ENCODE measurements at places on chromosomes 6 and 20.
A peak's percentile ranks its signal among the peaks of the same experiment; 100 is the strongest.

DNA sequence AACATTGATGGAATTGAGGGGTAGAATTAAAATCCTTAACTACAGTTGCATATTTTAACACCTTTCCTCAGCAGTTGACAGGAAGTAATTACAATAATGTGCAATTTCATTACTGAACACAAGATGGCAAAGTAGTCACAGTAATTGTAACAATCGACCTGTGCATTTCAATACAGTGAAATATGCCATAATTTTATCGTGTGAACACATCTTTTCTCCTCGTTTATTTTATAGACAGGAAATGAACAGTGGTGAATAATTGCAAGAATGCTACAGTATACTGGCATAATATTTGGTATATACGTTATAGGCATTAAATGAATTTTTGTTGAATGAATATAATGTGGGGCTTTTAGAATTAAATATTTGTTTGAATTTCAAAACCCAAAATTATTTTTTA lies 25.0 kb downstream of the CYB5R4 start:
- DNase-seq = no peak

GRCh38 chr6:16746401-16746800 lies 14.9 kb downstream of the ATXN1 start:
- DNase-seq = no peak

- DNase-seq = no peak
Measured at GRCh38 chr20:4896119-4896702, 105.1 kb downstream of the SLC23A2 start.

DNA sequence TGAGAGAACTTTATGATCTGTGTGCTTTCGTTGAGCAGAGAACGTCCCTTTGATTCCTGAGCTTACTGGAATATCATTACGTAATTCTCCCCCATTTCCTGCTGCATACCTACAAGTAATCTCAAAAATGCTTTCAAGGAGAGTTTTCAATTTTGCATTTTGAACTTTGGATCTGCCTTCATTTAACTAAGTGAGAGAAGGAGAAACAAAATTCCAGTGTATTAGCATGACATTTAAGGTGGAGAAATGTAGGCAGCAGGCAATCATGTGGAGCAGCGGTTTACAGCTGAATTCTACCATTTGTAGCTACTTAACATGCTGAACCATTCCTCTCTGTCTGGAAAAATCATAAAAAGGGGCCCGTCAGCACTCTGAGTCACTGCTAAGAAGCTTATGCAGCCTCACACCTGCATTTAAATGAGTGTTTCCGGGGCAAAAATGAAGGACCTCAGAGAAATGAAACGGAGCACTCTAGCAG lies 451.5 kb downstream of the PLCB1 start:
- no peak for DNase-seq

DNA sequence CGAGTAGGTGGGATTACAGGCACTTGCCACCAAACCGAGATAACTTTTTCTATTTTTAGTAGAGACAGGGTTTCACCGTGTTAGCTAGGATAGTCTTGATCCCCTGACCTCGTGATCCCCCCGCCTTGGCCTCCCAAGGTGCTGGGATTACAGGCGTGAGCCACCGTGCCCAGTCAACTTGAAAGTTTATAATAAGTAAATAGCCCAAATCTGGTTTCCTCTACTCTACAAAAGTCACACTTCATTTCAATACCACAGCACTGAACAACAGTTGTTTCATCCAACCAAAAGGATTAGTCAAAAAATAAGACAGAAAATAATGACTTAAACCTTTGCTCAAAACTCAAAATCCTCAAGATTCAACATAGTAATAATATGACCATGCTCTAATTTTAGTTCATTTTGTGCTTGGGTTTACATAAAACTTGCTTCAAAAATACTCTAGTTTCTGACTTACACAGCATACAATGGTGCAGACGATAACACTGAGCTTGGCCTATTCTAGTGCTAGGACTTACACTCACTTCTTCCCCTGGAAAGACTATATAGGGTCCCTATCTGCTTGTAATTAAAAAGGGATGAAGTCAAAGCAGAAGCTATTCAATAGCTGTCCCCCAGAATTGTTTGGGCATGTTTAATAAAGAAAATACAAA lies 56.7 kb downstream of the NT5E start:
- DNase-seq = no peak

- no peak for DNase-seq
Measured at GRCh38 chr6:124054034-124054433, 250.4 kb downstream of the NKAIN2 start.

DNA sequence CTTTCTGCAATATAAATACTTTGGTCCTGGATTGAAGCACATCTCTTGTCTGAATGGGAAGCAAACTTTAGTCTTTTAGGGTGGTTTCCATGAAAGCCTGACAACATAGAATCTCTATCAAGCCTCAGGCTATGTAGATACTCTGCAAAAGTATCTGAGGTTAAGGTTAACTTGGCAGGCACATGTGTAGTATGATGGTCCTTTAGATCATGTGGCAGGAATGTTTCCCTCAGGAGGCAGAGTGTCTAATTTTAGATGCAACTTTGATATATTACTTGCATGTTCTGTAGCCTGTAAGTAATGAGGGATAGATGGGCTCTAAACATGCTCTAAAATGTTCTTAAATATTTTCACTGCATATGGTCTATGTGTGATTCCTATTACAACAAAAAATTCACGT lies 8.2 kb downstream of the MYB start:
- no peak for DNase-seq

DNA sequence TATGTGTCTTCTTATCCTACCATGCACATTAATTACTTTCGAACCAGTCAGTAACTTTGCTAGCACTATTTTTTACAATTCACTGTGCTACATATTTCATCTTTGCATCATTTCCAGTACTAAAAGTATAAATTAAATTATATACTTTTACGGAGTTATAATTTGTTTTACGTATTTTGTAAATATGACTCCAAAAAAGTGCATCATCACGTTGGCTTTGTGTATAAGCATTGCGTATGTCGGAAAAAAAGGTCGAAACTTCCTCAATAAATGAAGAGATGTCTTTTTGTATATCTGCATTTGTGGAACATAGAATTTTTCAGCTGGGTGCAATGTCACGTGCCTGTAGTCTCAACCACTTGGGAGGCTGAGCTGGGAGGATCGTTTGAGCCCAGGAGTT lies 52.0 kb downstream of the USP49 start:
- no peak for DNase-seq

GRCh38 chr6:112049996-112050395 lies 3.9 kb upstream of the CCN6 start:
- no peak for DNase-seq

DNA sequence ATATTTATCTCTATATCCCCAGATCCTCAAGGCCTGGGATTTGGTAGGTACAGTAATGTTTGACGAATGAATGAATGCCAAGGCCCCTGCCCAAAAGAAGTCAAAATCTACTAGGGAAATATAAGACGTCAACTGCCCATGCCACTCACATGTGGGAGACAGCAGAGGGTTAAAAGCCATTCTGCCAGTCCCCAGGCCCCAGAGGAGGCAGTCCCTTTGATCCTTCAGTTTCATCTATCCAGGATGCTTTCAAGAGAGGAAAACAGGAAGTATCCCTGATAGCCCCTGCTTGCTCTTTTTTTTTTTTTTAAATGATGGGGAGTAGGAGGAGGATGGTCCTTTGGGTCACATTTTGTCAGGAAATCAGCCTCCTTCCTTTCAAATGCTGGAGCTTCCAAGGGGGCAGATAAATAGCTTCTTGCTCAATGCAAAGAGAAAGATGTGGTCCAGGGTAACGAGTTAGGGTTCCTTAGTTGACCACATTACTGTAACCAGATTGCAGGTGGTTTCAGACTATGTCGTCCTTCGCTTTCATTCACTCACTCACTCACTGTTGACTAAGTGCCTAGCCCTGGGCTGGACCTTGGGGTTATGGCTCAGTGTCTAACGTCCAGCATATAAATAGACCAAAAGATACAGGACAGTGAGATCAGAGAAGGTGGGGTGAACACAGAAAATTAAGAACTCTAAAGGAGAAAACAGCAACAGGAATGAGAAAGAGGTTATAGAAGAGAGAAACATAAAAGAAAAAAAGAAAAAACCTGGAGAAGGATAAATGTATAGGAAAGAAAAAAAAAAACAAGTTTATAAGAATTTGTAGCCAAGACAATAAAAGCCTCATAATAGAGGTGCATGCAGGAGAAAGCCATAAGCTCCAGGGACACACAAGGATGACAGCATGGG lies 64.6 kb upstream of the PIM1 start:
- no peak for DNase-seq

GRCh38 chr6:114559419-114559818 lies 216.6 kb upstream of the HS3ST5 start:
- DNase-seq = no peak

- DNase-seq = peak; percentile 97
Measured at GRCh38 chr20:38472513-38473366, at the start of gene RALGAPB. Gene RALGAPB, plus strand, starts transcription at chr20:38472843. Its CDS starts 15,590 bp downstream, at chr20:38488433.

GRCh38 chr20:14193885-14194284 lies 143.5 kb downstream of the FLRT3 start:
- no peak for DNase-seq

GRCh38 chr20:64047968-64048401 lies 1.5 kb downstream of the SOX18 start:
- no peak for DNase-seq

DNA sequence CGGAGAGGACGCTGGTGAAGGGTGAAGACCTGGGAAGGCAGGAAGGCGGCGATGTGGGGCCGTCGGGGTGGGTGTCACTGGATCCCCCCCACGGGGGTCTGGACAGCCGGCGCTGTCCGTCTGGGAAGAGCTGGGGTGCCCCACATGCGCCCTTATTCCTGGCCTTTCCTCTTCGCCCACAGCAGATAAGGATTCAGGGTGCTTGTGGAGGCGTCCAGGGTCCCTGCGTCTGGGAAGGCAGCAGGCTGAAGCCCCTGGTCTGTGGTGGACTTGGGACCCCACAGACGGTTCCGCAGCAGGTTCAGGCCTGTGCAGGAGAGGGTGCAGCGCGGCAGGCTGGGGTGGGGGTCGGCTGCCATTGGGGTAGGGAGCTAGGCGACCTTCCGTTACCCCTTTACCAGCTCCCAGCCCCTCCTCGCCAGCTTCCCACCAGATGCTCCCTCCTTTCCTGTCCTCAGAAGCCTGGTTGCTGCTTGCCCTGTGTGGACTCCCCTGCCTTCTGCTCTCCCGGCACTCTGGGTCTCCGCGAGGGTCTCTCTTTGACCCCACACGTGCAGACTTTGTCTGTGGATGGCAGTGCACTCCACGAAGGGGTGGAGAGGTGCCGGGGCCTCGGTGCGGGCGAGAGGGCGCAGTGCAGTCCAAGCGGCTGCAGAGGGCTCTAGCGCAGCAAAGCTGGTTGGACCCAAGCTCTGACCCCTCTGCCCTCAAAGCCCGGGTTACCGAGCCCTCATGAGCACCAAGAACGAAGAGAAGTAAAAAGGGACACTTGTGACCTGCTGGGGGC lies 2.1 kb upstream of the GATA5 start:
- DNase-seq = no peak

- DNase-seq = no peak
Measured at GRCh38 chr20:63885264-63886053, 9.5 kb upstream of the DNAJC5 start.

- no peak for DNase-seq
Measured at GRCh38 chr6:128280960-128281359, 239.4 kb downstream of the PTPRK start.

GRCh38 chr6:16688436-16688835 lies 72.8 kb downstream of the ATXN1 start:
- DNase-seq = no peak

- no peak for DNase-seq
Measured at GRCh38 chr6:142794424-142794823, 150.6 kb downstream of the HIVEP2 start.

DNA sequence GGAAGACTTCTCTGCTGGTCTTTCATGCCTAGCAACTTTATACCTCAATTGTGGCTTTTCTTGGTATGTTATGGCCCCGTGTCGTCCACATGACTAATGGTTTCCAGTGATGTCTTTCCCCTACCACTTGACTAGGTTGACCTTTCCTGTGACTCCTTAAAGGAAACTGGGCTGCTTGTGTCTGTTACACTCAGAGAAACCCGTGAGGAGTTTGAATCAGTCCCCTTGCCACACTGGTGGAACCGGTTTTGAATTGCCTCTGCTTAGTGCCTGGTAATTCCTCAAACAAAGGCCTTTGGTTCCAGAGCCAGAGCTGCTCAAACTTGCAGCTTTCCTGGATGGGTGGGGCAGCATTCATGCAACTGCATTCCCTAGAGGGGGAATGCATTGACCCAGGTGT lies 21.9 kb downstream of the ECT2L start:
- DNase-seq = no peak

- no peak for DNase-seq
Measured at GRCh38 chr20:2364044-2364443, 16.7 kb upstream of the TGM6 start.

DNA sequence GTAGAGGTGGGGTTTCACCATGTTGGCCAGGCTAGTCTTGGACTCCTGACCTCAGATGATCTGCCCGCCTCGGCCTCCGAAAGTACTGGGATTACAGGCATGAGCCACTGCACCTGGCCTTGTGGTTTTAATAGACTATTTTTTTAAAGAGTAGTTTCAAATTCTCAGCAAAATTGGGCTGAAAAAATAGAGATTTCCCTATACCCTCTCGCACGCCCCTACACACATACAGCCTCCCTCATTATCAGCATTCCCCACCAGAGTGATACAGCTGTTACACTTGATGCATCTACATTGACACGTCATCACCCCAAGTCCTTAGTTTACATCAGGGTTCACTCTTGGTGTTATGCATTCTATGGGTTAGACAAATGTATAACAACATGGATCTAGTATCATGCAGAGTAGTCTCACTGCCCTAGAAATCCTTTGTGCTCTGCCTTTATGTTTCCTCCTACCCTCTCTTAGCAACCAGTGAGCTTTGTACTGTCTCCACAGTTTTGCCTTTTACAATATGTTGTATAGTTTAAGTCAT lies 103.6 kb downstream of the CDYL start:
- DNase-seq = no peak
